ENCODE measurements at places on chromosomes 4 and X.

DNA sequence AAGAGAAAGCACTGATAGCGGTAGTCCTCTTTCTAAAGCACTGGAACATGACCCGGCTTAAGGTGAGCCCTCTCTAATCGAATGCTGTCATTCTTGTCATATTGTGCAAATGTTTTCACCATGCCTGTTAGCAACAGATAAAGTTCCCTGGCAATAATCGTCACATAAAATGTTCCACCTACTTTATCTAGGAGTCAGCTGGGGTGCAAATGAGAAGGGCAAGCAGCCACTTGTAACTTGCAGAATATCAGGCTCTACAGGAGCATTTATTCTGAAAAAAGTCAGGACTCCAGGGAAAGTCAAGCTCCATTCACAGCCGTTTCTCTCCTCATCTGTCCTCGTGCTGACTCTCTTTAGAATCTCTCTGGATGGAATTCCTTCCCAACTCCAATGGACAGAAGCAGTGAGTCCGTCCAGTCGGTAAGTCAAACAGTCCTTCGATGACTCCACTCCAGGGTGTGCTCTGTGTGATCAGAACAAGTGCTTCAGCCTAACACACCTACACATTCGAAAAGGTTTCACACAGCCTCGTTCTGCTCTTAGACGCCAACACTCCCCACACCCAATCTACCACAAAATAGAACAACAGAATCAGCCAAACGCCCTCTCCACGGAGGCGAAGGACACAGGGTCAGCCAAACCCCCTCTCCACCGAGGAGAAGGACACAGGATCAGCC, 101.7 kb upstream of the FRG1 start:
- DNase-seq, result no peak

DNA sequence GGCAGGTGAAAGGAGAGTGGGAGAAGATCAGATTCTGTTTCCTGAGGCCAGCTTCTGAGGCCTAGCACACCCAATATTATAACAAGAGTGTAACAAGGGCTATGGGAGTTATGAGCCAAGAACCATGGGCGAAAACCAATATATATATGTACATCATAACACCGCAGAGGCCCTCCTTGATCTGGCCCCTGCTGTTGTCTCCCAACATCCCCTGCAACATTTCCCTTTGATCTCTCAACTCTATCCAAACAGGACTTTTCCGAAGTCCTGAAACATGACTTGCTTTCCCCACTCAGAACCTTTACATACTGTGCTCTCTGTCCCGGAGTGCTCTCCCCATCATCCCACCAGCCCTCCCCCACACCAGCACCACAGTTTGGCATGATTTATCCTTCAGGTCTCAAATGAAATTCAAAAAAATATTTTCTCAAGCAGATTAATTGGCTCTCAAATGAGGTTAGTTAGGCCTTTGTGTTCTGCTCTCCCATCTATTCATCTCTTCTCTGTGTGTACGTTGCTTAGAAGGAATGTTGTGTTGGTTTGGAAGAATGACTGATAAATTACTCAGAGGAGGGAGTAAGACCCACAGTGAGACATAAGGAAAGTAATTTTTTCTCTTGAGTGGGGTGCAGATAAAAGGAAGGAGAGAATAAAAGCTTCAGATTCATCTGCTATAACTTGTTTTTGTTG, 58.1 kb upstream of the SMIM10 start:
- no peak for DNase-seq

DNA sequence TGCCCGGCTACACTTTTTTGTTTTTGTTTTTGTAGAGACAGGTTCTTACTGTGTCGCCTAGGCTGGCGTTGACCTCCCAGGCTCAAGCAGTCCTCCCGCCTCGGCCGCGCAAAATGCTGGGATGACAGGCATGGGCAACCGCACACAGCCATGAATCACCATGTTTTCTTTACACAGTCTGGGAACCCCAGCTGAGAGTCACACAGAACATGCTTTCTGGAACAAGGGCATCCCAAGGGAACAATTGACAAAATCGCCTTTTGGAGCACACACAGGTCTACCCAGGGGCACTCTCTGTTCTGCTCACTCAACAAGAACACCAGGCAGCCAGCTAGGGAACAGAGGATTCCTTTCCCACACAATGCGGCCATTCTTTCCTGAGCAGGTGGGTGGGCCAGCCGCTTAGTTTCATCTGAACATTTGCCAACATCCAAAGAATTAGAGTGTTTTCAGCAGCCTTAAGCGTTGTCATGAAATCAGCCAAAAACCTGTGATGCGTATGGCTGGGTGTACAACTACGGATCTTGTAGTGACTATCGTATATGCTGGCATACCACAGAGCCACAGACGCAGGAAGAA, 15.7 kb downstream of the PRKX start:
- no peak for DNase-seq

DNA sequence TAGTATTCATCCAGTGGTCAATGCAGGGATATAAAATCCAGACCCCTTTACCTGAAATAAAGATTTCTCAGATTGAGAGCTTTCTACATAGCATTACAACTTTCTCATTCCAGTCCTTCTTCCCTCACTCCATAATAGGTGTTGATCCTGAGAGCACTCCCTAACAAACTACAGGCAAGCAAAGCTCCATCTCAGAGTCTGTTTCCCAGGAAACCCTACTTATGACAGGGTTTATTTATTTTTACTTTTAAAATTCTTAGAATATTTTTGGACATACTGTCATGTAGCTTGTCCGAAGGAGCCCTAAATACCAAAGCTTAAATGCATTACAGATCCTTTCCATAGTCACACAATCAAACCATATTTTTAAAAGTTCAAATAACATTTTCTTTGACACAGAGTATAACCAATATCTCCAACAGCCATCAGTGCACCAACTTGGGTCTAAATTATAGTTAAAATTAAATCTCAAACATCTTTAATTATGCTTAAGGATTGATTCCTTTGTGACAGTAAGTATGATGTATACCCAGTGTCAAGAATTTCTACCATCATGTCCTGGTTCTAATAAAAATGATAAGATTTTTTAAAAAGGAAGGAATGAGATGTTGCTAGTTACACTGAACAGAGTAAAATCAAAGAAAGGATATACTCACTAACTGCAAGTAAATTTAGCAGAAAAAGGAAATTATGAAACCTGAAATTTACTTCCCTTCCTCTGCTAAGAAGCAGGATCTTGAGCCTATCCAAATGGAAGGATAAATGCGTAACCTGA, 580.4 kb upstream of the ADGRL3 start:
- no peak for DNase-seq

DNA sequence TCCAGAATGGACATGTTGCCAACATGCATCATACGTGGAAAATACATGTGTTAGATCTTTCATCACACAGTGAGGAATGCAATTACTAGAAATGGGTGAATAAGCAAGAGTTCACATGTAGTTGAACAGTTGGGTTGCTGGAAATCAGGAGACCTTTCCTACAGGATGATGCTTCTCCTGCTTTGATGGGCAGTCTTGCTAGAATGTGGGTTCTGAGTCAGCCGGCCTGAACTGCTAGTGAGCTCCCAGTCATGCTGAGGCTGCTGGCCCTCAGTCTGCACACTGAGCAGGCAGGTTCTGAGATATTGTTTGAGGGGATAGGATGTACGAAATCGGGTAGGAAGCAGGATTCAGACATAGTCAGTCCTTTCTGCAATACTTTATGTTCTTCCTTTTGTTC, 20.2 kb downstream of the MSL3 start:
- no peak for DNase-seq

DNA sequence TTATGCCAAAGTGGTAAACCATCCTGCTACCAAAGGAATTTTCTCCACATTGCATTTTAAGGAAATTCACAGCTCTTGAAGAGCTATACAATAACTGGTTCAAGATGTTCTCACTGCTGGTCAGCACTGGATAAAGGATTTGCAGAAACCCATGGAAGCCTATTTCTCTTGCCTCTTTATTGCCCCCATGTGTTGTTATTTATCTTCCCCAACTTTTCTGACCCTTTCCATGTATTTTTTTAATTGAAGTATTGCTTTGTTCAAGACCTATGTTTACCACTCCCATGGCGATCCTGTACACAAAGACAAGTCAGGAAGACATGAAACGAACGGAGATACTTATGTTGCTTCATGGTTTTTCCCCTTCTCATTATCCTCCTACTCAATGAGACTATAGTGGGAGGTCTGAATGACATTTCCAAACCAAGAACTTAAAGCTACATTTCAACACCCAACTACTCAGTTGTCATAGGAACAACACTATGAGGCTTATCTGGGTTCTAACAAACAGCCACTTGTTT, 566.4 kb upstream of the DIPK2B start:
- DNase-seq, result no peak

- DNase-seq, result no peak
Measured at GRCh38 chr4:108473163-108473720, 147.1 kb upstream of the RPL34 start.
